Left hindlimb (tissue), 1 donor: ENCODE measurements at places on chromosomes 4 and X.
A peak's percentile ranks its signal among the peaks of the same experiment; 100 is the strongest.

DNA sequence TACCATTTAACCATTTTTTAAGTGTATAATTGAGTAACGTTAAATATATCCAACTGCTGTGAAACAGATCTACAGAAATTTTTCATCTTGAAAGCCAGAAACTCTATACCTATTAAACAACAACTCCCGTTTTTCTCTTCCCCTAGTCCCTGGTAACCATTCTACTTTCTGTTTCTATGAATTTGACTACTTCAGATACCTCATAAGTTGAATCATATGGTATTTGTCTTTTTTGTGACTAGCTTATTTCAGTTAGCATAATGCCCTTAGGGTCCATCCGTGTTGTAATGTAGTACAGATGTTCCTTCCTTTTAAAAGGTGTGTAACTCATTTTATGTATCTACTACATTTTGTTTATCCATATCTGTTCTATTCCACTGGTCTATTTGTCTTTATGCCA is 48.7 kb downstream of the STAG2 start:
- DNase-seq, result no peak

DNA sequence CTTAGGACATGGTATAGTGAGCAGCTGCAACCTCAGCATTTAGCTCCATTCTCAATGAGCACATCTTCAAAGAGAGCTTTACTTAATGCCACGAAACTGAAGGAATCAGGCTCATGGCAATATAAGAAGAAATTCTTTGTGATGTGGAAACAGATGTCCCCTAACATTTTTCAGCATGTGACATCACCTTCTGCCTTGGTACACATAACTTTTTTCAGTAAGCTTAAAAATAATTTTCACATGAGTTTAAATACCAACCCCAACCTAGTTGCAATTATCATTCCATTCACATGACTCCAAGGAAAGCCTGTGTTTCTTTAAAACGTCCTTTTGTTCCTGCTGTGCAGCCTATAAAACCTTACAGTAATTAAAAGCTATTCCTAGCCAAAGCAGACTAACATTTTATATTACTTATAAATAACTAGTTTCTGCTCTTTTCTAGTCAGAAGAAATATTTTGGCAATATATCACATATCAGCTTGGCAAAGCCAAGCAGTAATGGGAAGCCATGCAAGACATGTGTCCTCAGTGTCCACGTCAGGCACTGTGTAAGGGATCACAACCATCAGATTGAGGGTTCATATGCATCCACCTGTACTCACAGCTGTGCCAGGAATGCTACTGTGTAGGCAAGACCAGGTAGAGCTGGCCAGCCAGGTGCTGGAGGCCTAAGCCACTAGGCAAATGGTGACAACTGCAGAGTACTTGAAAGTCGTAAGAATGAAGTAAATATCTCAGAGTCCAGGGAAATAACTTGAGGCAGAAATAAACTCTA is 466.6 kb downstream of the INPP4B start:
- no peak for DNase-seq

- no peak for DNase-seq
These were observed 91.3 kb downstream of the PPP1R2C start for GRCh38 chrX:42686706-42687105.

DNA sequence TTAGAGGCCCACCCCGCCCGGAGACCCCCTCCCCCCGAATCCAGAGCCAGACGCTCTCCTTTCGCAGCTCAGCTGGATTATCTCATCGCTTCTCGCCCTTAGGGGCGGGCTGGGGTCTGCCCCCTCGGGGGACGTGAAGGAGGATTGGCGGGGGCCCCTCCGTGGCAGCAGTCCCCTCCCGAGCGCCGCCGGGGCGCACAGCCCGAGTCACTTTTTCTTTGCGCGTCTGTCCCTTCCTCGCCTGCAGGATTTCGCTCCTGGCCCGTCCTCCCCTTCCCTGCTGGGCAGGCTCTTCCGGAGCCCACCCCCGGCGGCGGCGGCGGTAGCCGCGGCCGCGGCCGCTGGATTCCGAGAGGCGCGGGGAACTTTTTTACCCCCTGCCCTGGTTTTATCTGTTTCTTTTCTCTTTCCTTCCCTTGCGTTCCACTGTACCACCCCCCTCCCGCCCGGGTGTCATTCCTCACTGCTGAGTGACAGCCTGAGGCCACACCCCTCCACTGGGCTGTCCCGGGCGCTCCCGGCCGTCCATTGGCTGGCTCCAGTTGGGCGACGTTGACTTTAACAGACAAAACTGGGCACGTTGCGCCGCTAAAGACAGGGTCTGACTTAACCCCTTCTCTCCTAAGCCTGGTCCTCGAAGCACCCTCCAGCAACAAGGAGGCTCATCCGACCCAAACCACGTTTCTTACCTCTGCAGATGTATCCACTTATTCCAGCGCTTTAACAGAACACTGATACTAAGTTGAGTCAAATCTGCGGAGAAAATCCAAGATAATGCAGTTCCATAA is 492 bp upstream of the NKX3-2 start:
- peak; percentile 92 for DNase-seq

GRCh38 chr4:5337731-5338130 is 286.5 kb downstream of the STK32B start:
- no peak for DNase-seq

DNA sequence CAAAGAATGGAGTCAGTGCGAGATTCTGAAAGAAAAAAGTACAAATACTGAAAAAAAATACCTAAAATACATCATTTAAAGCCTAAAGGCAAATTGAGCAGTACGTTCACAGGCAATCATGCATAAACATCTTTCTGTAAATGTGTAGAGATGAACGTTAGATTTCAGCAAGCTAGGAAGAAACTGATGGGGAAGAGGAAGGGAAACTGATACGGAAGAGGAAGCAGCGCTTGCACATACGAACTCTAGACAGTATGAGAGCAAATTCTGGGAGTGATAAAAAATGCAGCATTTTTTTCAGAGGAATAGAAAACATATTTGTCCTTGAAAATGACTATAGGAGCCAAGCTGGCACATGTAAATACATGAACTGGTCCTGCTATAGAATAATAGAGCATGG is 9.4 kb downstream of the ANKRD50 start:
- DNase-seq, result no peak

DNA sequence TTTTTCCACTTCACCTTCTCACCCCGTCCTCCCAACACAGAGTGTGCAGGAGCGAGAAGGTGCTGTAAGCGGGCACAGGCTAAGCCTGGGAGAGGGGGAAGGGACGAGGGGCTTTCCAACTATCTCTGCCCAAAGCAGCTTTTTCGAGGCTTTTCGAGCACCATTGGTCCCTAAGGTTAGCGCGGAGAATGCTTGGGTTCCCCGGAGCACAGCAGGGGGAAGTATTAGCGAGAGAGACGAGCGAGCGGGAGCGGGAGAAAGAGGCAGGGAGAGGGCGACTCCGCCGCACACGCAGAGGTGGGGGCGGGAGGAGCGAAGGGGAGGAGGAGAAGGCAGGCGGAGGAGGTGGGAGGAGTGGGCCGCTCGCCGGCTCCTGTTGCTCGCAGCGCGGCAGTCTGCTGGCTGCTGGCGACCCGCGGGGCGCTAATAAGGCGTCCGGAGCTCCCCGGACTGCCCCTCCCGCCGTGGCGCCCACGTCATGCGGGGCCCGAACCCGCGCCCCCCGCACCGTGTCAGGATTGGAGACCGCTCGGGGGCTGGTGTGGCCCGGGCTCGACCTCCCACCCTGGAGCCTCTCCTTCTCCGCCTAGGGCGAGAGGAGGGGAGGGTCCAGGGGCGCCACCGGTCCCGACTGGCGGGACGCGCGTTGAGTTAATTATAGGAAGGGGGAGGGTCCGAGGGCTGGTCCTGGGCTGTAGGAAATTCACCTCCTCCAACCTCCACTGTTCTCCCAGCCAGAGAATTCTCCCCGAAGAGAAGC is at the start of gene ADAMTS3:
TSS of gene ADAMTS3 (minus strand) at position 263 of the 760 bp plus-strand sequence. CDS start 459 bp downstream, outside the sequence.
- DNase-seq, result peak; percentile 88

DNA sequence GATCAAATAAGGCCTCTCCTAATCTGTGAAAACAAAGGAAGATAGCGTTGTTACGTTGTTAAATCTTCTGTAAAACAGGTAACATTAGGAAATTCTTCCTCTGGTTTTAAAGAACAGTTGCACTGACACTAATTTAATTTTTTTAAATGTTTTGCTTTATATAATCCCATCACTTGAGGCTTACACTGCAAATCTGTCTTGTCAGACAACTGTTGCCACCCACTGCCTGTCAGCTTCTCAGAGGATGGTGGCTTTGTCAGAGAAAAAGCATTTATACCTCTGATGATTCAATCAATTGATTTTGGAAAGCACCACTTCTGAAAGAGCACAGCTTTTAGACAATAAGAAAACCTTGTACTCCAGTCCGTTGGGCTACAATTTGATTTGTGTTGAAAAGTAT is 799.1 kb downstream of the FSTL5 start:
- DNase-seq, result no peak

GRCh38 chr4:174316954-174317353 is 33.2 kb downstream of the CEP44 start:
- no peak for DNase-seq

GRCh38 chrX:49300703-49301102 is 2.7 kb upstream of the GAGE10 start:
- no peak for DNase-seq

DNA sequence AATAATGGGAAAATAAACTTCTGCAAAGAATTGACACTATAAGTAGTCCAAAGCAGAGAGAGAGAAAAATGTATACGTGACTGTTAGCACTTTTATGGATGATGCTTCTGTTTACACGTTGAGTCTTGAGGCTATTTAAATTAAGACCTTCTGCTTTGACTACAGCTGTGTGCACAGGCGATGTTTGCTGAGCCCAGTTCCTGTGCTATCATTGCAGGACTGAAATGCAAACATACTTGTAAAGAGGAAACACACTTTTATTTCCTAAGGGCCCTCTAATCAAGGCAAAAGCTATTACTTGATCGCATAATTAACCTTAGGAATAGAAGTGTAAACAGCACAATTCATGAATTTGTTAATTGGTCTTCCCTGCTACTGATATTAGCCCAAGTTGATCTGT is 226.9 kb downstream of the FBXW7 start:
- DNase-seq, result no peak

DNA sequence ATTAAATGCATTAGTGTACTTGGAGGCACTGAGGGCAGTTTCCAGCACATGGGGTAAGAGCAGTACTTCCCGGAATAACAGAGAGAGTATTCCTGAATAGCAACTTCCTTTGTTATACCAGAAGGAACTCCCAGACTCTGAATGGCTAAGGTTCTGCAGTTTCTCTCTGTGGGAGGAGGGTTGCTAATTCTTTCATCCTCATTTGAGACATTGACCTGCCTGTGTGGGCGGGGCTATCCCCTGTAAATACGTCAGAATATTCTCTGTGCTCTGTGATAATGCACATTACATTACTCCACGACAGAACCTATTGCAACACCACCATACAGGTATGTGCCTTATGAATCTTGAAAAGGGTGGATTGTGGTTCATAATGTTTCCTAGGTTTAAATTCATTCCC is 52.7 kb downstream of the SPINK2 start:
- no peak for DNase-seq
